GM10248 (cell line): ENCODE measurements at places on chromosomes 3 and 15.

DNA sequence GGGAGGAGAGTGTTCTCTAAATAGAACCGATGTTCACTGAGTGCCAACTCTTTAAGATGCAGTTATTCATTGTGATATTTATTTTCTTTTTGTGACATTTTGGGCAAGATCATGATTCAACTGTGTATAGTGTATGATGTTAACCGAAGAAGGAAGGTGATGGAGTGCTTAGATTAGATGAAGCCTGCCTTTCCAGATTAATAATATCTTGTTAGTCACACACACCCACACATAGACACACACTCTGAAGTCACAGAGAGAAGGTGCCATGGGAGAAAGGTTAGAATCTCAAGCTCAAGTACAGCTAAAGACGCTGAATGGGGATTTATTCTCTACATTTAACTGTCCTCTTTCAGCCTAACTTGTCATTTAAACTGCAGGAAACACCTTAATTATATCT, 77.0 kb downstream of the SLC9A9 start:
- DNase-seq: no peak

- no peak for DNase-seq
Measured at GRCh38 chr3:133588784-133589465, 15.4 kb downstream of the CDV3 start.

GRCh38 chr15:69732133-69732532, 279.5 kb downstream of the RPLP1 start:
- no peak for DNase-seq

GRCh38 chr3:99879275-99879674, 61.6 kb downstream of the CMSS1 start:
- DNase-seq: no peak
